ENCODE measurements at places on chromosomes 11 and 22.

- DNase-seq = no peak
Observed at GRCh38 chr11:117786135-117786870, 10.7 kb downstream of the DSCAML1 start.

DNA sequence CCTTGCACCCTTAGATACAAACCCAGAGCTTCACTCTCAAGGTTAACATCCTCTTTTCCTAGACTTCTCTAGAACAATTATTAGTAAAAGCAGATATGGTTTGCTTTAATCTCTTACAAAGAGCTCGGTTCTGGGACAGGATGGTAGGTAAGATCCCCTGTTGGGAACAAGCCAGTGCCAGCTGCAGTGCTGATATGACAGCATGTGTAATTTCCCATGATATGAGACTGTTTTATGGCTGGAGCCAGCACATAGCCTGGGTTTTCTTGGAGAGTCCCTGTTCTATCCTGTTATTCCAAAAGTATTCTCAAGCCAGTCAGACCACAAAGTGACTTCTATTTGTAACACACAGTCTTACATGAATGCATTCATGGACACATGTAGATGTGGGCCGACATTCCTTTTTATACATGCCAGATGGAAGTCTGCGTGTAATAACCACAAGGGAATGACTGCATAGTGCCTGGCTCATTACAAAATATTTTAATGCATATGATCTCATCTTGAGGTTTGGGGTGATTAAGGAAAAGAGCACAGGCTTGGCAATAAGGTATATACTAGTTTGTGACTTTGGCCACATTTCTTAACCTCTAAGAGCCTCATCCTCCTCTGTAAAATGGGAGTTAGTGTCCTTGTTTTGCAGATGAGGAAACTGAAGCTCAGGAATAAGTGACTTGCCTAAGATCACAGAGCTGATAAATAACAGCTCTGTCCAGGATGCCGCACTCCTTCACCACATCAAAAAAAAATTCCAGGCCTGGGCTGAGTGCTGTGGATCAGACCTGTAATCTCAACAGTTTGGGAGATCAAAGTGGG lies 21.8 kb downstream of the CLMP start:
- DNase-seq = no peak

DNA sequence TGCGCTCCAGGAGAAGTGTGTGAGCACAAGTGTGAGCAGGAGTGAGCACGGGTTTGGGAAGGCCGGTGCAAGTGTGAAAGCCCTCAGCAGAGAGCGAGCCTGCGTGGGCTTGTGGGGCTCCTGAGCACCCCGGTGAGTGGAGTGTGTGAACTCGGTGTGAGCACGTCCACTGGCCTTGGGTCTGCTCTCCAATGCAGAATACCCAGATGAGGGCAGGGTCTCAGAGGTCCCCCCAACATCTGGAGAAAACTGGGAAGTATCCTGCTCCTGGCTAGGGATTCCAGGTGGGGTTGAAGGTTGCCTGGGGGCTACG lies 1.2 kb downstream of the ESRRA start:
- no peak for DNase-seq

GRCh38 chr11:46321757-46322156 lies 25.5 kb upstream of the DGKZ start:
- no peak for DNase-seq

DNA sequence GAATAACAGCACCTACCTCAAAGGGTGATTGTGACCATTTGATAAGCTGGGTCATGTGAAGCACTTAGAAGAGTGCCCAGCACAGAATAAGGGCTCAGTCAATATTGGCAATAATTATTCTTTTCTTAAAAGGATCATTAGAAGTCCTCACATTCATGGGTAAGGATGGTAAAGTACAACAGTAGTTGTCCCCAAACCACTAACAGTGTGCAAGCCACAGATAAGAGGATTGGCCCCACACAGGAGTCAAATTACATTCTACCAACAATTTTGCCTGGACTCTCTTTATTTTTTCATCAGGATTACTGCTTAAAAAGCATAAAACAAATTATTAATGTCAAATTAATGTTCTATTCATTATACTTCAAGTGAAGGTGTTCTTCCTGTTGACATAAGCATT lies 271.5 kb upstream of the PDGFD start:
- no peak for DNase-seq

- DNase-seq = no peak
Observed at GRCh38 chr11:45817191-45817590, 12.2 kb downstream of the SLC35C1 start.

DNA sequence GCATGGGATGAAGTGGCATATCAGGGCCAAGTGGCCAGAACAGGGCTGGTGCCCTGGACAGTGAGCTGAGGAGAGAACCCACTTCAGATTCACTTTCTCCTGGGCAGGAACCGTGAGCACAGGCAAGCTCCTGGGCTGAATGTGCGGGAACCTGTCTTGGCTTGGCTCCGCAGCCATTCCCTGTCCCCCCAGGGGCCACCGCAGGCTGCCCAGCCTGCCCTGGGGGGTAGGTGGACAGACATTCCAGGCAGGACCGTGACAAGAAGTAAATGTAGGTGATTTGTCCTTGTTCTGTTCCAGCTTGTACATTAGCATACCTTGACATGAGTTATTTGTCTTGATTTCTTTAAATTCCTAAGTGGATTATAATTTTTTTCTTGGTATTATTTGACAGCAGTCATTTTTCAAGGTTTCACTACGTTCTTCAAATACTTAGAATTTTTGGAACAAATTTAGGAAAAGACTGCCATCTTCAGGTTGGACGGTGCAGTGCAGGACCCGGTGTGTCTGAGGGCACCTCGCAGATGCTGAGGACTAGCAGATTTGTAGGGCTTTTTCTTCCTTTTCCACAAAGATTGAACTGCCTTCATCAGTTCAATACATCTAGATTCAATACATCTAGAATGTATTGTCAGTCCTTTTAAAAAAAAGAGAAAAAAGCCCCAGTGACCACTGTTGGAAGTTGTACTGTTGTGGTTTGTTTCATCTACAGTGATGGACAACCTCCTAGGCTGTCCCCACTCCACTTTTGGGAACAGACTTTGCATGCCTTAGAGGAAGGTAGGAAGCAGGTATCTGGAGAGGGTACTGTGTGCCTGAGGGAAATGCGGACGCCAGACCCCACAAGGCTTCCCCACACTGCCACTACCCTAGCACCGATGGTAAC lies 115.1 kb upstream of the RASSF10 start:
- DNase-seq = no peak

GRCh38 chr11:61957021-61957770 lies 7.0 kb downstream of the BEST1 start:
- no peak for DNase-seq

- DNase-seq = peak; percentile 53
Observed at GRCh38 chr11:67270256-67271204, 4.3 kb downstream of the GRK2 start.

- no peak for DNase-seq
Observed at GRCh38 chr22:22061085-22062077, 78.8 kb upstream of the TOP3B start.

Measured in left renal cortex interstitium (tissue), 4 donors.